ENCODE measurements at places on chromosomes 7 and 10.
A peak's percentile ranks its signal among the peaks of the same experiment; 100 is the strongest.

GRCh38 chr10:128367807-128368206 is 241.6 kb upstream of the MKI67 start:
- peak; percentile 87 for DNase-seq

GRCh38 chr7:28062197-28062991 is 118.2 kb downstream of the JAZF1 start:
- peak; percentile 64 for DNase-seq

DNA sequence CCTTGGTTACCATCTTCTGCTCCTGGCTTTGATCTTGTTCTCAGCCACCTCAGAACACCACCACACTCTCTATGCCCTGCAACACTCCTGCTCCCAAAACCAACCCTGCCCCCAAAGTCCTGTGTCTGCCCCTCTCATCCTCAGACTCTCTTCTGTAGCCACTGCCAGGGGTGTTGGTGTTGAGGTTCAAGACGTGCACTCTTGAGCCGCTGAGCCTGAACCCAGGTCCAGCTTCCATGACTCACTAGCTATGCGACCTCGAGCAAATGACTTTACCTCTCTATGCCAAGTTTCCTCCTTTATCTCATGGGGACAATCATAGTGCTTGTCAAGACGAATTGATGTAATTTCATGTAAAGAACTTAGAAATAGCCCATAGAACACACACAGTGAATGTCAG is 840 bp upstream of the ATP6V0A4 start:
- DNase-seq, result no peak

GRCh38 chr10:24893127-24893526 is 59.3 kb downstream of the PRTFDC1 start:
- no peak for DNase-seq

DNA sequence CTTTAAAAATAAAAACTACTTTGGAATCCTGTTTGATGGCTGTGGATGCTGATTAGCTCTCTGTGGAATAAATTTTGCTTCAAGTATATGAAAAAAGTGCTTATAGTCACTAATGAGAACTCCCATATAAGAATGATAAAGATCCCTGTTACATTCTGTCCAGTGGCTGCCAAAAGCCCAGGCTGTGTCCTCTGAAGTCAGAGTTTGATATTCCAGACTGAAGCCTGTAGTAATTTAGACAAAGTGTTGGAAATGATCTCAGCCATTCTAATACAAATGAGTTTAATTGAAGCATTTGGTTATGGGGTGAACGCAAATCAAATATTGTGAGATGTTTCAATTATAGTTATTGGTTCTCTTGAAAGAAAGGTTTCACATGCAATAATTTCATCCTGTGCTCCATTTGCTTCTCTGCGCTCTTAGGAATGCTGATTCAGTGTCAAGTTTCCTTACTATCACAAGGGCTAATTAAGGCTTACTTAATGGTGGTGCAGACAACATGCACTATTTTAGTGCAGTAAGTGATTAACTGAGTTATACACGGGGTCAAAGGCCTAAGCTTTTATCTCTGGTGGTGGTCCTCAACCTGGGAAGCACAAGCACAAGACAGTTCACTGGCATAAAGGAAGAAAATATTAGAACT is 867.6 kb downstream of the SORCS1 start:
- DNase-seq, result no peak

DNA sequence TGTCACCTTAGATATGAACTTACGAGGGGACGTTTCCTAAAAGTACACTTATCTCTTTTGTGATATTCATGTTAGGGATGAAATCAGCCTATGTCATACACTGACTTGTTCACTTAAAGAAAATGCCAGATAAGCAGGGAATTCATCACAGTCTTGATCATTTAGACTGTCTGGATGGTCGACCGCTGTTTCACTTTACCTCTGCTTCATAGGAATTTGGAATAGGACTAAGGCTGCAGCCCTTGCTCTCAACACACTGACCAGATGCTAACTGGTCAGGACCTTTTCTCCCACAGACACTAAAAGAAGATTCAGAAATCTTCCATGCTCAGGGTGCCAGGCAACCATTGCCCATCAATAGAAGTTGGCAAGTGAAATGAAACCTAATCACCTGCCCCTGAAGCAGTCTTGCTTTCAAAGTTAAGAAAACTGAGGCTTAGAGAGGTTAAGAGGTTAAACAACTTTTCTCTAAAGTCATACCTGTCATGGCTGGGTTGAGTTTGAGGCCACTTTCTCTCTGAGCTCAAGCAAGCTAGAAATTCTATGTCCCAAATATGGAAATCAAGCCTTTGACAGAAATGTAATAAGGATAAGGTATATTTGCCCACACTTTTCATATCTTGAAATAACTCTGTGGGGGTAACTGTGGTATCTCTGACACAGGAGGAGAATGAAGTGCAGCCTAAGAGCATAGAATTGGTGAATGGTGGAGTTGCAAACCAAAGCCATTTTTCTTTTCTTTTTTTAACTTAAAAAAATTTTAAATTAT is 77.1 kb downstream of the MAP3K8 start:
- no peak for DNase-seq

- no peak for DNase-seq
These were observed 19.4 kb downstream of the GSTO2 start for GRCh38 chr10:104288355-104288754.

DNA sequence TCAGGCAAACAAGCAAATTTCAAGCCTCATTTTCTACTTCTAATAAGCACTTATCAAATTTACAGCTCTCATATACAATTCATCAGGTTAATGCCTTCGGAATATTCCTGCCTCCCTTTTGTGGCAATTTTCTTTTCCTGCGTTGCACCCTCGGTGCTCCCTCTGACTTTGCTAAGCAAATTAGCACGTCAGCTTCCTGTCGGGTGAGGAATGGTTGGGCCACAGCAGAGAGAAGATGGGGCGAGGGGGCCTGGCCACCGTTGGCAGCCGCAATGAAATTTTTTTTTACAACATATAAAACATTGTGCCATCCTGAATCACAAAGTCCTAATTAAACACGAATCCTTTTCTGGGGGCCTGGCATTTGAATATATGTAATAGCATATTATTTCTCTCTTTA is 28.1 kb downstream of the ELFN1 start:
- DNase-seq, result peak; percentile 12

- no peak for DNase-seq
These were observed 41.6 kb downstream of the TSPAN15 start for GRCh38 chr10:69492746-69493462.

DNA sequence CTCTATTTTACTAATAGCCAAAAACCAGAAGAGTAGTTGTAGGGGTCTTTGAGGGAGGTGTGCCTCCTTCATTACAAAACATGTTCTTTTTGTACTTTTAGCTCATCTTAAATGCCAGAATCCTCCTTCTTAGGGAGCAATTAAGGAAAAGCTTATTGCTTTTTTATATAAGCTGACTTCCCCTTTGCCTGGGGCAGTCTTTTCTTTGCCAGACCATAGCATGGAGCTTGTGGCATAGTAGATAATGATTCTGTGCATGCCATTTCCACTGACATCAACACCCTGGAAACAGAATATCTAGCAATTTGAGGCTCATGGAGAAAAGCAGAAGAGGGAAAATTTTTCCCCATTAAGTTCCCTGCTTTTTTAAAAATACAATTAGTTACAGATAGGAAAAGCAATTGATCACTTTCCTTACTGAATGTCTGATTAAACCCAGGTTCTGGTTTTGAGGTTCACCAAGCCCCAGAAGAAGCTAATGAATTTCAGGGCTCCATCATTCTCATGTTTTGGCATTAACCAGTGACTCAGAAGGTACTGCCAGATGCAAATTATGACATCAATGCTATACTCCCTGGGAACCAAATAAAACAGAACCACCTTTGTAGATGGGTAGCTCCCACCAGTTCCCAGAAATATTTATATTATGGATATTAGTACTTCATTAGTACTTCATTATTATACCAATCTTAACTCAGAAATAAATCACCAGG is 410.6 kb downstream of the KCNMA1 start:
- no peak for DNase-seq

- DNase-seq, result no peak
These were observed 930 bp downstream of the GARIN1A start for GRCh38 chr7:128672927-128673517.

DNA sequence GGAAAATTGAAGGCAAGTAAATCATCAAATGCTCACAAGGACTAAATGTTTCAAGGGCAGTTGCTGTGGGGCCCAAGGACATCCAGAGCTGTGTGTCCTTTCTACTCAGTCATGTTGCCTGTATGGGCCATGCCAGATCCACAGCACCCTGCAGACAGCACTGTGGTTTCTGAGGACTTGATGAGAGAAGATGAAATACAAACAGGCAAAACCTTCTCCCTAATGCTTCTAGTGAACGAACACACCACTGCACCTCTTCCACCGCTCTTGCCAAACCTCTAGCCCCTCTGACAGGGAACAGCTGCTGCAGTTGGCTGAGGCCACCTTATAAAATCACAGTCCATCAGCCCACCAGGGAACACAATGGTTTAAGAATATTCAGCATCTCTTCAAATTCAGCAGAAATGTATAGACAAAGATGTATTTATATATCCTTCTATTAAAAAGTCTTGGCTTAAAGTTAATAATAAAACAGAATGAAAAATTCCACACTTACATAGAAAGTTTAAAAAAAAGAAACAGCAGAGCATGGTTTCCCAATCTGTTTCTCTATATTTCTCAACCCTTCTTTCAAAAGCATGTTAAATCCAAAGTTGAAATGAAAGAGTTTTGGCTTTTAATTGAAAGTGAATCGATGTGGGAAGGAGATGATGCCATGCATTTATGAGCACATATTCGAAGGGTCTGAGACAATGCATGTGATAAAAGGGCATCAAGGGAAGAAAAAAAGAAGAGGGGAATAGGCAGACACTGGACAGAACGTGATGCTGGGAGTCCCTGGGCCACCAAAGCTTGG is 14.0 kb downstream of the CYP3A7 start:
- DNase-seq, result no peak

DNA sequence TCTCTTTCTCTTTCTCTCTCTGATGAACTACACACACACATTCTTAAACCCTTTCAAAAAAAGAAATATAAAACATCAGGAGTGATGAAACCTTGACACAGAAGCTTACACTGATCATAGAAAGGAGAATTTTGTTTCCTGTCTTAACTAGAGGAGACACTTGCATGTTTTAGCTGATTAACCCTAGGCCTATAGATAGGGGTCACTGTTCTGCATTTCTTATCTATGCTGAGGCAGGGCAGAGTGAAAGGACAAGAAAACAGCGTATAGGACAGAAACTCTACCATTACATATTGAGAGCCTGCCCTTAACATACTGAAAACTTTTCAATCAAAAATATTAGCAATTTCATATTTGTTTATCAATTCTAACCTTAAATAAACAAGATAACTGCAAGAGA is 680.6 kb upstream of the MBL2 start:
- no peak for DNase-seq

GRCh38 chr10:92747600-92747999 is 57.8 kb downstream of the HHEX start:
- DNase-seq, result peak; percentile 71

DNA sequence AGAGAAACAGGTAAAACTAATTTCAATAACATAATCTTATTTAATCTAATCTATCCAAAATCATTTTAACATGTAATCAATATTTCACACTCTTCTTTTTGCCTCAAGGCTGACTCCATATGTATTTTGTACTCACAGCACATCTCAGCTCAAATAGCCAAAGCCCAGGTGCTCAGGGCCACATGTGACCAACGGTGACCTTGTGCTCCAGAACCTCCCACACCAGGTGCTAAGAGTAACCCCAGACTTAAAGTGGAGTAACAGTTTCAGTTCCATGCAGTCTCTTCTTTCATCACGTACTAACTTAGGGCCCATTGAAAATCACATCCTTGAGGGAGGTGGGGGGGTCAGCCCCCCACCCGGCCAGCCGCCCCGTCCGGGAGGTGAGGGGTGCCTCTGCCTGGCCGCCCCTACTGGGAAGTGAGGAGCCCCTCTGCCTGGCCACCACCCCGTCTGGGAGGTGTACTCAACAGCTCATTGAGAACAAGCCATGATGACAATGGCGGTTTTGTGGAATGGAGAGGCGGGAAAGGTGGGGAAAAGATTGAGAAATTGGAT is 47.3 kb downstream of the NCAPG2 start:
- no peak for DNase-seq

- no peak for DNase-seq
These were observed 13.4 kb upstream of the NT5C3A start for GRCh38 chr7:33075818-33076518.

GRCh38 chr10:60203993-60204618 is 185.6 kb downstream of the ANK3 start:
- DNase-seq, result no peak

DNA sequence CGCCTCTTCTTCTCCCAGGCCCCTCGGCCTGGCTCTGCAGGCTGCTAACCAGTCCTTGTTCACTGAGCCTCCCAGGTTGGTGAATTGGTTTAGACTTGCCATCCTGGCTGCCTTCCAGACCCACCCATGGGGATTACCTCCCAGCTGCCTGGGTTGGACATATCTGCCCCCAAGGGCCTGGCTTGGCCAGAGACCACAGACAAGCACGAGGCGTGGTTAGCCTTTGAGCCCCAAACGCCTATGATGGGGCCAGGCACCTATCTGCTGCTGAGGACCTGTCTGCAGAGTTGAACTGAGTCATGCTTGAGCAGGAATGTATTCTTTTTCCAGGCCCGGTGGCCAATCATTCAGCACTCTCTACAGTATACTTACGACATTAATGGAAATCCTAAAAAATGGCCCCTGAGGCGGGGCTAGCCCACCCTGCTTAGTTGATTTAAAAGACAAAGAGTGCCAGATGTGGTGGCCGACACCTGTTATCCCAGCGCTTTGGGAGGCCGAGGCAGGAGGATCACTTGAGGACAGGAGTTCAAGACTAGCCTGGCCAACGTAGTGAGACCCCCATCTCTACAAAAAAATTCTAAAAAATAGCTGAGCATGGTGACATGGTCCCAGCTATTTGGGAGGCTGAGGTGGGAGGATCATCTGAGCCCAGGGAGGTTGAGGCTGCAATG is 361.5 kb downstream of the FRMD4A start:
- no peak for DNase-seq

- DNase-seq, result no peak
These were observed 319.6 kb upstream of the SP8 start for GRCh38 chr7:21106296-21106732.

GRCh38 chr7:80230327-80230726 is 95.7 kb downstream of the GNAI1 start:
- DNase-seq, result no peak

DNA sequence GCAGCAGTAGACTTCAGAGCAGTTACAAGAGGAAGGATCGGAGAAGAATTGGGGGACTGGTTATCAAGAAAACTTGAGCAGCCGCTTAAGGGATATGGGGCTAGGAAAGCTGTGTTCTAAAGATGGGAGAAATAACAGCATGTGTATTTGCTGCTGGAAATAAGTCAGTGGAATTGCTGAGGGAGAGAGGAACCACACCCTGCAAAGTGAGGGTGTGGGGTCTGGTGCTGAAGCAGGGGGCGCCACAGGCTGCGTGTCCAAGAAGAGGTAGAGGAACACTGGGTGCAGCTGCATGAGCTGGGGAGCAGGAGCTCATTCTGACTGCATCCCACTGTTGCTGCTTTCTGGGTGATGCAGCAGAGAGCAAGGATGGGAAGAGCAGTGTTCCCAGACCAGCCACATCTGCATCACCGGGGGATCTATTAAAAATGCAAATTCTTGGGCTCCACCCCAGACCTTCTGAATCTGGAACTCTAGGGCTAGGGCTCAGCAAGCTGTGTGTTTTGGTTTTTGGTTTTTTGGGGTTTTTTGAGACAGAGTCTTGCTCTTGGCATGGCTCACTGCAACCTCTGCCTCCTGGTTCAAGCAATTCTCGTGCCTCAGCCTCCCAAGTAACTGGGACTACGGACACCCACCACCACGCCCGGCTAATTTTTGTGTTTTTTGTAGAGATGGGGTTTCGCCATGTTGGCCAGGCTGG is 97.1 kb upstream of the DNAJB6 start:
- no peak for DNase-seq
